ENCODE measurements at places on chromosomes 7 and 10.
A peak's percentile ranks its signal among the peaks of the same experiment; 100 is the strongest.

DNA sequence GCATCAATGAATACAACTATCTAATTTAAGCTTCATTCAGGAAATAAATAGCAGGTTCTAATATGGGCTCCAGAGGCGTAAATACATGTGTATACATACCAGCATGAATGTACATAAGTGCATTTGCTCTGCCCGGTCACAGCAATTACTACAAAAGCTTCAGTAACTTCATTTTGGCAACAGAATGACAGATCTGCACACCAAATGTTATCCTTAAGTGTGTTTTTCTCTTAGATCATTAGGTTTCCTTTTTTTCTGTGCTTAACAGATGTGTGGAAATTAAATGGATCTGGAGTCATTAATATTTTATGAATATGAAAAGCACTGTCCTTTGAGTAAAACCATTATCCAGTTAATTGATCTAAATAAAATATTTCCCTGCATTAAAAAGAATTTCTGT, 159.0 kb upstream of the MEOX2 start:
- DNase-seq, result no peak

DNA sequence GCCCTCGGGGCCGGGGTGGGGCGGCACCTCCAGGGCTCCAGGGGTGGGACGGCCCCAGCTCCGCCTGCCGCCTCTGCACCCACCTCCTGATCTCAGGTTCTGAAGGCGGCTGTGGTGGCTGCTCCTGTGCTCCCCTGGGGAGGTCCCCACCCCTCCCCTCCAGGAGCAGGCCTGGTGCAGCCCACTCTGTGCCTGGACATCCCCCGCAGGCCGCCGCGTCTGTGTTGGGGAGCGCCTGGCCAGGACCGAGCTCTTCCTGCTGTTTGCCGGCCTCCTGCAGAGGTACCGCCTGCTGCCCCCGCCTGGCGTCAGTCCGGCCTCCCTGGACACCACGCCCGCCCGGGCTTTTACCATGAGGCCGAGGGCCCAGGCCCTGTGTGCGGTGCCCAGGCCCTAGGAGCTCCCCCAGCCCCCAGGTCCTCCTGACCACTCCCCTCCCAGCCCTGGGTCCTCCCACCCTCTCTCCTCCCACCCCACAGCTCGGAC, 5.5 kb downstream of the CYP2W1 start:
- no peak for DNase-seq

GRCh38 chr10:109852475-109853037, 70.8 kb downstream of the XPNPEP1 start:
- peak; percentile 71 for DNase-seq

DNA sequence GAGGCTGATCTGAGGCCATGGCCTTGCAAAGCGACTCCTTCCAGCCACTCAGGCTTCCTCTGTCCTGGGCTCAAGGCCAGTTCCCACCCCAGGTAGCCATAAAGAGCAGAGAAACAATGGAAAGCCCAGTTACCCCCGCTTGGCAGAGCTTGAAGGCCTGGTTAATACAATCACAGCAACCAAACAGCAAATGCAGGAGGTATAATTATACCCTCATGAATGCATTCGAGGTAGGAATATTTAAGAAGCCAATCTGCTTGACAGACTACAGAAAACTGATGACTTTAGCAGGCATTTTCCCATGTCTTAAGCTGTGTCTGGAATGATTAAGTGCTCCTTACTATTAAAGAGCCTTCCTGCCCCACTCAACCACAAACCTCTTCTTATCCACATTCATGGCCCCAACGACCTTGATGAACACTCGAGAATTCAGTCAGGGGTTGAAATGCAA, 114.1 kb upstream of the MACROH2A2 start:
- DNase-seq, result no peak

DNA sequence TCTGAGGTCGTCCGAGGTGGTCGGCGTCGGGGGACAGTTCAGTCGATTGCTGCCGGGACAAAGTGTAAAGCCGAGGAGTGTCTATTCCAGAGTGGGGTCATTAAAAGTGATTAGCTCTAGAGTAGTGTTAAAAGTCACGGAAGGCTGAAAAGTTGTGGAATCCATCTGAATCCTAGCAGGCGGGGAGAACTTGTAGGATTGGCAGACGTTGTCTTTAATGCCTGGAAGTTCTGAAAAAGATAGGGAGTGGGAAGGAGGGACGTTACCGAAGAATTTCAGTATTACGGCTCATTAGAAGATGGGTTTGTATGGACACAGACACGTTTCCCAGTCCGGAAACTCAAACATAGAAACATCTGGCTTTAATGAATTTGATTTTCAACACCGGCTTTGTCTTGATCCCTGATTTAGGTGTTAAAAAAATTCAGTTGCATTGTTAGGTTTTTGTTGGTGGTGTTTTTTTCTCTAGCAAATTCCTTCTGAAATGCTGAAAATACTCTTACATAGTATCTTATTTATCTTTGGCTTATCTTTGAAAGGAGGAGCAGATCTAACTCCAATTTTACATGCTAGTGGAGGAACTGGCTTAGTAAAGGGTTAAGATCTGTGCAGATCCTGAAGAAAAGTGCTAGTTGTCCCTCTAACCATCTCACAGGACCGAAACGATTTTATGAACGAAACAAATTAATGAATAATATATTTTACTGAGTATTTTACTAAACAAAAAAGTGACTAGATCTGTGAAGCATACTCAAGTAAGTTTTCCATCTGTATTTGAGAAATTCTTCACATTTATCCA, 900 bp downstream of the MKLN1 start:
- DNase-seq, result no peak

GRCh38 chr7:151249732-151250072, 1.2 kb upstream of the SMARCD3 start:
- no peak for DNase-seq

DNA sequence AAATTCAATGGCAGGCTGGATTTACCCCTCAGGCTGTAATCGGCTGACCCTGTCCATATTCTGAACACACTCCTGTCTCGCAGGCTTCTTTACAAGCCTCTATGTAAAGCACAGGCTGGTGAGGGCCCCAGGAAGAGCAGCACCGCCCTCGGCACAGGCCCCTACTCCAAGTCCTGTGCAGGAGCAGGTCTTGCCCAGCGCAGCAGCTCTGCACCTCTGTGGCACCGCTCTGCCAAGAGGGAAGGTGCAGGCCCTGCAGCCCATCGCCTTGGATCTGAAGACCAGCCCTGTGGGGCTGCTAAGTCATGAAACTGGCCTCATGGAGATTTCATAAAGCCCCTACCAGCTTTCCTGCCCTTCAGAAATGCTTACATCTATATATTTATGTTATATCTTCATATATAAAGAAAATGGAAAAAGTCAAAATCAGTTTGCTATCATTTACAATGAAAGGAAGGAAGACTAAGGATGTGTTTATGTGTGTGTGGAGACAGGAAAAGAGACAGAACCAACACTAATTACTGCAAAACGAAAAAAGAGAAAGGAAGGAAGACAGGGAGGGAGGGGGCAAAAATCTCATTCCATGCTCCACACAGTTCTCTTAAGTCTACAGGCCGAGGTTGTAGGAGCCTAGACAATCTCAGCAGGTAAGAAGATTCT, 9.6 kb downstream of the TMEM176B start:
- no peak for DNase-seq

- no peak for DNase-seq
Measured at GRCh38 chr7:80095545-80095944, 39.1 kb upstream of the GNAI1 start.

DNA sequence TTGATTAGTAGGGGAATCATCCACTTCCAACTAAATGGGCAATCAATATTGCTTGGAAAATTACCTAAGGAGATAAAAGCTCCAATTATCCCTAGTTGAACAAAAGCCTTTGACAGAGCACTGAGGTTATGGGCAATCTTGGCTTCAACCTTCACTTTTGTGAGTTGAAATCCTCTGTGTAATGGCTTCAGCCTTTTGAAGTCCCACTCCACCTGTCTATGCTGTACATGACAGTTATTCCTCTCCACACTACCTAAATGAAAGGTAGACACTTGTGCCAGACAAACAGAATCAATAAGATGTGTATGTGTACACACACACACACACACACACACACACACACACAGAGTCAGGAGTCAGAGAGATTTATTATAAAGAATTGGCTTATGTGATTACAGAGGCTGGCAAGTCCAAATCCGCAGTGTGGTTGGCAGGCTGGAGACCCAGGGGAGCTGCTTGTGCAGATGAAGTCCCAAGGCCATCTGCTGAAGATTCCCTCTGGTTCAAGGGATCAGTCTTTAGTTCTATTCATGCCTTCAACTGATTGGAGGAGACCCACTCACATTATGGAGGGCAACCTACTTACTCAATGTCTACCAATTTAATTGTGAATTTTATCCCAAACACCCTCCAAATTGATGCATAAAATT, 164.8 kb upstream of the CDC14C start:
- DNase-seq, result no peak

GRCh38 chr10:50929670-50930069, 44.2 kb upstream of the A1CF start:
- DNase-seq, result no peak

- no peak for DNase-seq
Measured at GRCh38 chr10:14345262-14345661, 14.5 kb upstream of the FRMD4A start.

DNA sequence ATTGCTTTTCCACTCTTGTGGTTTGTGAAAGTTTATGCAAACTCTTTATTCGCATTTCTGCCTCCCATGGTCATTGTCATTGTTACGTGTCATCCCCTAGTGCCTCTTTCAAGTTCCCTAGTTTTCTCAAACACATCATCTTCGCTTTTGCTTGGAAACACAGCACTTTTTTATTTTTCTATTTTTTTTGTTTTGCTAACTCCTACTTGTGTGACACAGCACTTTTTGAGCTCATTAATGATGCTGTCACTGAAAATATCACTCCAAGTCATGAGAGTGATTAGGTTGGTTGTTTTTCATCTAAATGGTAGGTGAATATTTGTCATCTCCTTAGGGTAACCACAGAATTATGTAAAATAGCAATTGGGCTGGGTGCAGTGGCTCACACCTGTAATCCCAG, 8.5 kb upstream of the STX1A start:
- DNase-seq, result no peak

- DNase-seq, result no peak
Measured at GRCh38 chr7:158428837-158429753, 158.5 kb downstream of the PTPRN2 start.

GRCh38 chr10:119541459-119542356, 811 bp downstream of the RGS10 start:
- peak; percentile 29 for DNase-seq

DNA sequence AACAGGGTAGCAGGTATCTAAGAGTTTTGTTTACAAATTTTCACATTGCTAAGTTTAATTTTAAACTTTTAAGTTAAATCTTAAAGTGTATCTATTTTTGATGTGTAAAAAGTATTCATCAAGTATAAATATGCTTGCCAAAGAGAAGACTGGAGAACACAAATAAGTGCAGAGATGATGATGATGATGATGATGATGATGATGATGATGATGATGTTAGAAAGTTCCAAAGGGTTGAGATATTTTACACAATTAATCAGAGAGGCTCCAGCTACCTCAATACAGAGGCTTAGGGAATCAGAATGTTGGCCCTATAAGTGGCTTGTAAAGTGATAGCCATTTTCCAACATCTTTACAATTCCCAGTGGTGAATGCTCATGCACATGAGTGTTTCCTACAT, 209.0 kb upstream of the NPVF start:
- DNase-seq, result no peak

GRCh38 chr7:13448243-13448642, 541.2 kb downstream of the ETV1 start:
- DNase-seq, result no peak

DNA sequence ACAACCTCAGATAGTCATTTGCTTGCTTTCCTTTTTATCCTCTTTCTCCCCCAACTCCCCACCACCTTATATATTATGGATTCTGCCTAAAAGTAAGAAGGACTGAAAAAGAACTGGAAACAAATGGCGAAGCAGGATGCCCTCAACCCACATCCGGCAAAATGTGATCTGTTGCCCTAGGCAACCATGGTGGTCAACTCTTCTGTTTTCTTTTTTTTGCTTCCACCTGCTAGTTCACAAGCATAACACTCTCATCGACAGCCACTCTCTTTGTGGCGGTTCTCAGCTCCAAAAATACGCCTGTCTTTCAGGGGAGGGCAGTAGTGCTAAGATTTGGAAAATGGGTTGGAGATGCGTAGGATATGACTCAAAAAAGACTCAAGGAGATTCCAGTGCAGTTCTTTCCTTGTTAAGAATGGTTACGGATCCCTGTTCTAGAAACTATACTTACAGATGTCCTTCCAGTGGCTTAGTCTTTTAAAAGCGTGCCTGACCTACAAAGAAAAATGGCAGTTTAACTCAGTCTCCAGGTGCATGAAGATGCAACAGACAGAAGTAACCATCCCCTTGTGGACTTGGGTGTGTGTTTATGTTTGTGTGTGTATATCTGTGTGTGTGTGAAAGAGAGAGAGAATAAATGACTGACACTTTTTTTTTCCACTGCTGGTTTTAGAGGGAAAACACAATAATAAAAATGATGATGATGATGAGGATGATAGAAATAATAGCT, 10.7 kb downstream of the APBB1IP start:
- peak; percentile 86 for DNase-seq

- DNase-seq, result no peak
Measured at GRCh38 chr10:124725171-124725631, 19.0 kb downstream of the FAM53B start.

GRCh38 chr10:124242365-124242764, 149.0 kb upstream of the CHST15 start:
- DNase-seq, result no peak

DNA sequence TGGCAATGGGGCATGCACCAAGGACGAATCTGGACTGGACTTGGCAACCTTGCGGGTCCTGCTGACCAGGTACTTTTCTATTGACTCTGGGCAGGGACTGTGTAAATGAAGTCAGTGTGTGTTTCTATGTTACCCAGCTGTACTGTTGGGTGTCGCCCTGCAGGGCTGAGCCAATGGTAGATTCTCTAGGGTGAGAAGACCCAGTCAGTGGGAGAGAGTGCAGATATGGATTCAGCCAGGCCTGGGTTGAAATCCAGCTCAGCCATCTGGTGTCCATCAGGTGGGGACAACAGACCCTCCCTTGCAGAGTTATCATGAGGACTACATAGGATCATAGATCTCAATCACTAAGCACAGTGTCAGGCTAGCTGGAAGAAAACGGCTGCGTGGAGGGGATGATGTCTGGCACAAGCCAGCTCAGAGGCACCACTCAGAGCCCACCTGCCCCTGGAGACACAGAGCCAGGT, 4.9 kb upstream of the PPIF start:
- no peak for DNase-seq

- DNase-seq, result no peak
Measured at GRCh38 chr7:11078247-11078834, 104.7 kb downstream of the PHF14 start.

GRCh38 chr10:15879663-15880062, 19.4 kb upstream of the MINDY3 start:
- no peak for DNase-seq

Data from CD4-positive, alpha-beta T cell treated with Interleukin-2 at 100 ng/mL for 4 hours (primary cell).